ENCODE measurements at places on chromosomes 4 and X.

DNA sequence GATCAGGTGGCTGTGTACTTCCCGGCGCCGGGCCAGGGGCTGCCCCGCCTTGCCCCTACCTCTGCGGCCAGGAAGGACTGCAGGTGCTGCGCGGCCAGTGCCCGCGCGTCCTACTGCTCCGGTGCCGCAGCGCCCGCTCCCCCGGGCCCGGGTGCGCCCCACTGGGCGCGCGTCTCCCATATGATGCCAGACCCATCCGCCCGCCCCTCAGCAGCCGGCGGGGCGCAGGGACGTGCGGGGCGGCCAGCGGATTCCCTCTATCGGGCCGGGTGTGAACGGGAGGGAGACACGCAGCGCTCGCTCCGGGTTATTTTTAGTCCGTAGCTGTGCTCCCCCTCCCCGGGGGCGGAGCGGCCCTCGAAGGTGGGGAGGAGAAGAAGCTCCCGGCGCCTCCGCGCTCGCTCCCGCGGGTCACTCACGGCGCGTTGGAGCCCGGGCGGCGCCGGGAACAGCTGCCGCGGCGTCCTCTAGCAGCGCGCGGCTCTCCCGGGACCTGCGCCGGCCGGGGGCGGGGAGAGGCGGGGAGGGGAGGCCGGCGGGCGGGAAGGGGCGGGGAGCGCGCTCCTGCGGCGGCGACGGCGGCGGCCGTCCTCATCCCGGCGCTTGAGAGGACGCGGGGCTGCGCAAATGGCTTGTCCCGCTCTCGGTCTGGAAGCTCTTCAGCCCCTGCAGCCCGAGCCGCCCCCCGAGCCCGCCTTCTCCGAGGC, 103.6 kb downstream of the UCHL1 start:
- no peak for DNase-seq

GRCh38 chr4:35461931-35462659, 782.2 kb downstream of the ARAP2 start:
- DNase-seq, result no peak

GRCh38 chrX:63746715-63747114, 38.3 kb downstream of the ARHGEF9 start:
- DNase-seq, result no peak

DNA sequence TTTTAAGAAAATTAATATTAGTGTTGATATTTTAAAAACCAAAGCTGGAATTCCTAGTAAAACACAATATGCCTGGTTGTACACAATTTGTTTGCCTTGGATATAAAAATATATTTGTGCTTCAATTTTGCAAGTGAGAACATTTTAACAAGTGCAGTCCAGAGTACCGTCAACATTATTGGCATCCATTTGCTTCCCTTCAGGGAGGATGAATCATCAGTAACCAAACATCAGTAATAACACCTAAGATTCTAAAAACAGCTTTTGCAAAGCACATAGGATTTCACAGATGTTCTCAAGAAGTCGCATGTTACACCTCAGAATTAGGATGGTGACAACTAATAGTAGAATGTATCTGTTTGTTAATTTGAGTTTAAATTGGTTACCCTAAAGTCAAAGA, 262.6 kb upstream of the BMP3 start:
- no peak for DNase-seq

DNA sequence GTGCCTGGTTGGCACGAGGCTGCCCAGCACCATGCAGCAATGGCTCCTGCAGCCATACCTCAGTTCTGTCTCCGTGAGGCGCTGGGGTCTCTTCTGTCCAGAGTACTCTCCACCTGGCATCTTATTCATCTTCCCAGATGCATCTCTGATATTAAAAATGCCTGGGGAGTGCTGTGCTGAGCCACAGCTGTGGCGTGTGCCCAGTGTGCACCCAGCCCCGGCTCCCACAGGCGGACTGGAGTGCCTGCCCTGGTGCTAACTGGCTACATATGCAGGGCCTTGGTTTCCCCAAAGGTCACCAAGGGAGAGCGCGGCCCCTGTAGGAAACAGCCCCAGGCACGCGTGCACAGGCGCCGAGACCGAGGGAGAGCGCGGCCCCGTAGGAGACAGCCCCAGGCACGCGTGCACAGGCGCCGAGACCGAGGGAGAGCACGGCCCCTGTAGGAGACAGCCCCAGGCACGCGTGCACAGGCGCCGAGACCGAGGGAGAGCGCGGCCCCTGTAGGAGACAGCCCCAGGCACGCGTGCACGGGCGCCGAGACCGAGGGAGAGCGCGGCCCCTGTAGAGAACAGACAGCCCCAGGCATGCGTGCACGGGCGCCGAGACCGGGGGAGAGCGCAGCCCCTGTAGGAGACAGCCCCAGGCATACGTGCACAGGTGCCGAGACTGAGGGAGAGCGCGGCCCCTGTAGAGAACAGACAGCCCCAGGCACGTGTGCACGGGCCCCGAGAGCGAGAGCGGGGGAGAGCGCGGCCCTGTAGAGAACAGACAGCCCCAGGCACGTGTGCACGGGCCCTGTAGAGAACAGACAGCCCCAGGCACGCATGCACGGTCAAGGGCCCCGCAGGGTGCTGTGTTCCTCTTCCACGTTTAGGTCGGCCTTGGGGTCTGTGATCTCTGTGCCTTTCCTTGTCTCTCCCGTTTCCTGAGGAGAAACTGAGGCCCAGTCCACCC, 14.5 kb downstream of the TMEM175 start:
- DNase-seq, result no peak

DNA sequence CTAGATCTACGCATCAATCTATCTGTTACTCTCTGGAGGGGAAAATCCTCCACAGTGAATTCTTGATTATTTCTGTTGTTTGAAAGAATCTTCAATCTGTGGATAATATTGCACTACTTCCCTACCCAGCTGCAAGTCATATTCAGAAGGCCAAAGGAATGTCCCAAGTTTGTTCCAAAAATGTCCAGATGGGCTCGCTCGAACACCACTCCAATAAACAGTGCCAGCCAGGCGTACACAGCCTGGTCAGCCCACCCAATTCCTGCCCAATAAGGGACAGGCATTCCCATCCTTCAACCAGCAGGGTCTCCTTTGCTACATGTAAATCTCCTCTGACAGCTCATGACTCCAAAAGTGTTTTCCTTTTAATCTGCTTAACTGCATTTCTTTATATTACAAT, 80.7 kb upstream of the GPM6B start:
- DNase-seq, result no peak

- no peak for DNase-seq
Measured at GRCh38 chr4:149709640-149710039, 106.0 kb downstream of the IQCM start.

DNA sequence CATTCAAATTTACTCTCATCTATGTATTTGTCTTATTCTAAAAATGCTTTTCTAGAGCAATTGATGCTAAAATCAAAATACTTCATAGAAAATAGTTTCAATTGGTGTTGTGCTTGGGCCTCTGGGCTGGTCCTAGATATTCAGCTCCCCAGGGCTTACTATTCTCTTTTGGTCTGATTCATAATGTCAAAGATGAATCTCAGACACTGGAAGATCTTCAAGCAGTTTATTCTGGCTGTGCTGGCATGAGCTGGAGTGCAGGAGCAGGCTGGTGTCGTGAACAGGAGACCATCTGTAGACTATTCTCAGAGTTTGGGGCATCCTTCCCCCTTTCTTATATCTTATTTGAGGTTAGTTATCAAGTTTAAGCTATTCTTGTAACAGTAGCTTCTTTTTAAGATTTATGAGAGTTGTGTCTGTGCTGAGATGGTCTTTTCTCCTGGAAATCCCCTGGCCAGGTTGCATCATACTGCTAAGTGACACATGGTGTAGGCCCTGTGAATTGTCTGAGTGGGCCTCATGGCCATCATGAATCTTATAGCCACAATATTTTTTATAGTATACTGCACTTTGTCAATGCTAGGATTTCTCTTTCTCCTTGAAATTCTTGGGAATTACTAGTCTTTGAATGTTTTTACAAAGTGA, 1624.0 kb upstream of the IGFBP7 start:
- DNase-seq, result no peak

- DNase-seq, result no peak
Measured at GRCh38 chr4:146143888-146144287, 31.6 kb upstream of the LSM6 start.

DNA sequence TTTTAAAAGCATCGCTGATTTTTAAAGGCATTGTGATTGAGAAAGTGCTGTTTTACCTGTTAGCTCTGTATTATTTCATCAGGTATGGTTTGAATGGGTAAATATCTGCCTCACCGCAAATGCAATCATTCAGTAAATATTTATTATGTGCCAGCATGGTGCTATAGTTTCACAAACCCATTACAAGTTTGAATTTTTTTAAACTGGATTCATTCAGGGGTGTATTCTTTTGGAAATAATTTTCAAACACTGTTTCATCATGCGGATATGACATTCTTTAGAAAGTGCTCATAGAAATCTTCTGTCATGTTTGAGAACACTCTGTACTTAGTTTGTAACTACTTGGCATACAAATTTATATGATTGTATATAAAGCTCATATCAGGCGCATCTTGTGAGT, 37.2 kb downstream of the LIMCH1 start:
- DNase-seq, result no peak

DNA sequence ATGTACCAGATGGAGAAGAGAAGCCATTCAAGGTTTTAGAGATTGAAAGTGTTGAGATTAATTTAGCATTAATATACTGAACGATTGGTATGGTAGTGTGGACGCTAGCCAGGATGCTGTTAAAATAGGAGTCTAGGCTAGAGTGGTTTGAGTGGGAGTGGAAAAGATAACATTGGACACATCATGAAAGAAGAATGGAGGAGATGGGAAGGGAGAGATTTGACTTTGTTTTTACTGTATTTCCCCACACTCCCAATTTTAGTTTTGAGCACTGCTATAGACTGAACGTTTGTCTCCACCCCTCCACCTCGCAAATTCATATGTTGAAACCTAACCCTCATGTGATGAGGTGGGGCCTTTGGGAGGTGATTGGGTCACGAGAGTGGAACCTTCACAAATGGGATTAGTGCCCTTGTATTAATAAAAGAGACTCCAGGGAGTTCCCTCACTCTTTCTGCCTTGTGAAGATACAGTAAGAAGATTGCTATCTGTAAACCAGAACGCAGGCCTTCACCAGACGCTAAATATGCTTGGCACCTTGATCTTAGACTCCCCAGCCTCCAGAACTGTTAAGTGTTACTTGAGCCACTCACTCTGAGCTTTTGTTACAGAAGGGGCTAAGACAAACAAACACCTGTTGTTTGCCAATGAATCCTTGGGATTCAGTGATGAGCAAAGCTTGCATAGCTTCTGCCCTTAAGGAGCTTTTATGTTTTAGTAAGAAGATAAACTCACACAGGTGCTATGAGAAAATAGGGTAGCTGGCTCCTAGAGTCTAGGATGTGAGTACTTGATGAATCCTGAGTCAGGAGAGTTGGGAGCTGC, 25.8 kb downstream of the USP9X start:
- DNase-seq, result no peak

DNA sequence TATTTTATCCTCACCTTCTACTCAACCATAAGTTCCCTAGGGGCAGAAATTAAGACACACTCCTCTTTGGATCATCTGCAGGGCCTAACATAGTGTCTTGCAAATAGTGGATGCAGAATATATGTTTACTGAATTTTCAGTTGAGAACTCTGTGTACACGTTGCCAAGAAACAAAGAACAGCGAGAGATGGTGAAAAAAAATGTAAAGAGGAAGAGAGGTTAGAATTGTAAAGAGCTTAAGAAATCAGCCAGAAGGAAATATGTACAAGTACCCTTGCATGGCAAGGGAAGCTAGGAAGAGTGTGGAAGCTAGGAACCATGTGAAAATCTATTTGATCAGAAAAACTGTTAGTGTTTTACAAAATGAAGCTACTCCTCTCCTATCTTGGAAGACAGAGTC, 431.0 kb downstream of the SMARCA1 start:
- no peak for DNase-seq

GRCh38 chr4:127224556-127224955, 408.2 kb upstream of the INTU start:
- DNase-seq, result no peak

GRCh38 chr4:139530833-139531427, 25.1 kb downstream of the SETD7 start:
- no peak for DNase-seq

- no peak for DNase-seq
Measured at GRCh38 chrX:20715176-20715575, 448.5 kb upstream of the RPS6KA3 start.

- no peak for DNase-seq
Measured at GRCh38 chr4:120902925-120903324, 19.6 kb downstream of the PRDM5 start.

DNA sequence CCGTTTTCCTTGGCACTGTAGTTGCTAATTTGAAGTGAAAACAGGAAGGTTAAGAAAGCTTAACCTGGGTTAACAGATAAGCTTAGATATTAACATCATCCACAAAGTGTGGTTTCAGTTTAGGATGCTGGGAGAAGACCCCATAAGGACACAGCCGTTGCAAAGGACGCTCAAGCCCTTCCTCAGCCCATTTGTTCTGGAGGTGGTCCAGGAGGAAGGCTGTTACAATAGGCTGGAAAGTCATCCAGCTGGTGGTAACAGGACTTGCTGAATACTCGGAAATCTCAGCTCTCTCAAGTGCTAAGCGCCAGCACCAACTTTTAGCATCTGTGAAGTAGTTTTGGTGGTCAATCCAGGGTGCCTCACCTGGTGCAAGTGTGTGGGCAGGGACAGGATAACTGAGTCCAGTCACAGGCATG, 14.2 kb downstream of the CHST7 start:
- DNase-seq, result no peak

GRCh38 chr4:2941138-2942036, 21.8 kb downstream of the NOP14 start:
- DNase-seq, result no peak

DNA sequence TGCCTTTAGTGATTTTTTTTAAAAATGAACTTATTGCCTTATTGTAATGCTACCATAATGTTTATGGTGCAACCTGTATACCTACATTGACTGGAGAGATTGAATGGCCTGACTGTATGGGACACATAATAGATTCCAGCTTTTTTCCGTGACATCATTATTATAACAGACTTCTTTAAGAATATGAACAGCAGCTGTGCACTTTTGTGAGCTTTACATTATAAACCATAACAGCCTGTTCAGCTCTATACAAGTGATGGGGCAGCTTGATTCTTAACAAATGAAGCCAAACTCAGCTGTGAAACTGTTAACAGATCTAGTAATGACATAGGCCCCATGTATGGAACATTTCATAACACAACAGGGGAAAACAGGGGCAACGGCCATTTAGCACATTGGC, 187.0 kb downstream of the BMPR1B start:
- DNase-seq, result no peak

- DNase-seq, result no peak
Measured at GRCh38 chrX:123217077-123217476, 33.0 kb downstream of the GRIA3 start.

Data from cortex of kidney (tissue), 1 donor.